Activated CD4-positive, alpha-beta T cell treated with anti-CD3 and anti-CD28 coated beads, Interleukin-2, amount 50 U/mL, for 4 hours (primary cell): ENCODE measurements at places on chromosomes 7 and 10.

GRCh38 chr10:103451091-103451813 lies 918 bp downstream of the CALHM2 start:
- peak; percentile 19 for DNase-seq

DNA sequence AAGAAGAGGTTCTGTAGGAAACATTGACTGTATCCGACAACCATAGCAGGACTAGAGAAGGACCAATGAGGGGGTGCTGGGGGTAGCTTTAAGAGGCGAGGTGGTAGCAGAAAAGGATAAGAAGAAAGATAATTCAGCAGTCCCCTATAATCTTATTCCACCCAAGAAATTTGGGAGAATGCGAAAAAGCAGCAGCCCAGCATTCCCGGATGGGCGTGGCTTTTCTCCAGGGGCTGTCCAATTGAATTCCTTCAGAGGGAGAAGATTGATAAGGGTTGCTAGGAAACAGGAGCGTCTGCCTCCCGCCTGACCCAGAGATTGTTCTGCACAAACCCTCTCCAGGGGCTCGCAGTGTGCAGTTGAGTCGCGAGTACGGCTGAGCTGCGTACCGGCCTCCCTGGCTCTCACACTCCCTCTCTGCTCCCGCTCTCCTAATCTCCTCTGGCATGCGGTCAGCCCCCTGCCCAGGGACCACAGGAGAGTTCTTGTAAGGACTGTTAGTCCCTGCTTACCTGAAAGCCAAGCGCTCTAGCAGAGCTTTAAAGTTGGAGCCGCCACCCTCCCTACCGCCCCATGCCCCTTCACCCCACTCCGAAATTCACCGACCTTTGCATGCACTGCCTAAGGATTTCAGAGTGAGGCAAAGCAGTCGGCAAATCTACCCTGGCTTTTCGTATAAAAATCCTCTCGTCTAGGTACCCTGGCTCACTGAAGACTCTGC lies at the start of gene GRM3:
TSS of gene GRM3 (plus strand) at position 349 of the 721 bp plus-strand sequence. CDS start 121,237 bp downstream, outside the sequence.
- DNase-seq = no peak

DNA sequence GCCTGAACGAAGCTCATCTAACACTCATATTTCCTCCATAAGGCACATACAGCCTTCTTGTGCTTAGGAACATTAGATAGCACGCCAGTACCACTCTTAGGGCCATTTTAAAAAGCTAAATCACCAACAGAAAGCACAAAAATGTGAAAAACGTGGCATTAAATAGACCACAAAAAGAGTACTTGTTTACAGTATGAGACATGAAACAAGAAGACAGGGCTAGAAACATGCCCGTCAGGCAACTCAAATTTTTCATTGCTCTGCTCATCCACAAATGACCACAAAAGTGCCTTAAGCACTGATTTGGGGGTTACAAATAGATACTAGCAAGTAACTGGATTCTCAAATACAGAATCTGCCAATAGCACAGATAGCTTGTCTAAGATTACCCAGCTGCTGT lies 67.8 kb downstream of the ELMO1 start:
- DNase-seq = no peak

- DNase-seq = peak; percentile 40
These were observed 25.9 kb downstream of the RGS10 start for GRCh38 chr10:119516381-119517234.

DNA sequence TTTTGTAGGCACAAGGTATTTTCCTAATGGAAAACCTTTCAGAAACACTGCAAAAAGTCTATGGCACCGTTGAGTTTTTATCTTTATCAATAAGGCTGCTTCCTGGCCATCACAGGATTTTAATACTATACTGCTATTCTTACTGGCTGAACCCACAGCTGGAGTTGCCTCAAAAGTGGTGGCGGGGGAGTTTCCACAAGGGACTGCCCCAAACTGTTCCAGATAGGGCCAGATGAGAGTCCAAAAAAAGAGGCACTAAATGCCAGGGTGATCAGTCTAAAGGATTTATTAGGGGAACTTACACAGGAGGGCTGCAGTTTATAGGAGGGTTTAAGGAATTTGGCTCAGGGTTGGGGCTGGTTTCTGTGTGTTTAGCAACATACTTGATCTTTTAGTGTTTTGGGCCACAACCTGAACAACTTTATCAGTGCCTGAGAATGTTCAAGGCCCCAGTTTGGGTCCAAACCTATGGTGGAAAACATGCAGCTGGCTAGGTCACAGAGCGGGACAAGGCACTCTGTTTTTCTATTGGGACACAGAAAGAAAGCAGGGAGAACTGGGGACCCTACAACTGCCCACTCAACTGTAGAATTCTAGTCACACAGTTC lies 41.4 kb downstream of the STAM start:
- peak; percentile 2 for DNase-seq

DNA sequence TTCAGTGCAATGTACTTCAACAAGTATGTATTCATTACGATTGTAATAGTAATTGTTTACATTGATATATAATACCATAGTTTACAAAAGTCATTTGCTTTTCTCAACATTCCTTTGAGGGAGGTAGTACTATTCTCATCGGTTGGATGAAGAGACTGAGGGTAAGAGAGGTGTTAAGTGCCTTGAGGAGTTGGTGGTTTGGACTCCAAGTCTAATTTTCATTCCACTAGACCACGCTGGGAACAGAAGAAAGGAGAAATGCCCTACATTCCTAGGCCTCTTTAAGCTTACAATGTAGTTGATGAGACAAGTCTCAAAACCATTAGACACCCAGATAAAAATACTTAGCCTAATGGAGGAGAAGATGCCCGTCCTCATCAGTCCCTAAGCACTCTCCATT lies 28.6 kb downstream of the CDK1 start:
- DNase-seq = no peak

DNA sequence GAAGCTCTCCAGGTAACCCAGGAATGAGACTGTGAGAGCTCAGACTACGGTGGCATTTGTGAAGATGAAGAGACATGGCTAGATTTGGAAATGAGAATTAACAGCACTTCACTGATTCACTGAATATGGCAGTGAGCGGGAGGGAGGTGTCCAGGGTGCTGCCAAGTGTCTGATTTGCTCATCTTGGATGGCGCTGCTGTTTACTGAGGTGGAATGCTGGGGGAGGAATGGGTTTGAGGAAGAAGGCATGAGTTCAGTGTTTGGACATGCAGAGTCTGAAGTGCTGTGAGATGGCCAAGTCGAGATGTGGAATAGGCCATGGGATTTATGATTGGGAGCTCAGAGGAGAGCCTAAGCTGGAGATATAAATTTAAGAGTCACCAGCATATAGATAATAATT lies 437.1 kb upstream of the NPVF start:
- DNase-seq = no peak

GRCh38 chr10:71790749-71791440 lies 17.6 kb upstream of the VSIR start:
- DNase-seq = no peak
